ENCODE measurements at places on chromosomes 5 and 9.

- no peak for DNase-seq
Measured at GRCh38 chr5:66889056-66889455, 292.9 kb downstream of the MAST4 start.

DNA sequence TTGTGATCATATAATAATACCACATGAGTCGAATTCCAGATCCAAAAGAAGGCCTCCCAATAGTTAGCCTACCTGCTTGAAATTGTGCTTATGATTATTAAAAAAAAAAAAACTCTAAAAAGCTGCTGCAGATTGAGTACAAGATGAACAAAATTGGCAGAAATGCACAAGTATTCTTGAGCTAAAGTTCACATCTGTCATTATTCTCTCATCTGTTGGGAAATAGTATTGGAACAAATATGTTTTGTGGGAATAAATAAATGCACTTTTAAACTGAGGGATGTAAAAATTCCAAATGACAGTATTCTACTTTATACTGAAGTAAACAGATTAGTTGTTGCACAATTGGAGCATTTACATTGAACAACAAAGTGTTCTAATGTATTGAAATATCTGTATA lies 15.7 kb downstream of the DAB2 start:
- no peak for DNase-seq

DNA sequence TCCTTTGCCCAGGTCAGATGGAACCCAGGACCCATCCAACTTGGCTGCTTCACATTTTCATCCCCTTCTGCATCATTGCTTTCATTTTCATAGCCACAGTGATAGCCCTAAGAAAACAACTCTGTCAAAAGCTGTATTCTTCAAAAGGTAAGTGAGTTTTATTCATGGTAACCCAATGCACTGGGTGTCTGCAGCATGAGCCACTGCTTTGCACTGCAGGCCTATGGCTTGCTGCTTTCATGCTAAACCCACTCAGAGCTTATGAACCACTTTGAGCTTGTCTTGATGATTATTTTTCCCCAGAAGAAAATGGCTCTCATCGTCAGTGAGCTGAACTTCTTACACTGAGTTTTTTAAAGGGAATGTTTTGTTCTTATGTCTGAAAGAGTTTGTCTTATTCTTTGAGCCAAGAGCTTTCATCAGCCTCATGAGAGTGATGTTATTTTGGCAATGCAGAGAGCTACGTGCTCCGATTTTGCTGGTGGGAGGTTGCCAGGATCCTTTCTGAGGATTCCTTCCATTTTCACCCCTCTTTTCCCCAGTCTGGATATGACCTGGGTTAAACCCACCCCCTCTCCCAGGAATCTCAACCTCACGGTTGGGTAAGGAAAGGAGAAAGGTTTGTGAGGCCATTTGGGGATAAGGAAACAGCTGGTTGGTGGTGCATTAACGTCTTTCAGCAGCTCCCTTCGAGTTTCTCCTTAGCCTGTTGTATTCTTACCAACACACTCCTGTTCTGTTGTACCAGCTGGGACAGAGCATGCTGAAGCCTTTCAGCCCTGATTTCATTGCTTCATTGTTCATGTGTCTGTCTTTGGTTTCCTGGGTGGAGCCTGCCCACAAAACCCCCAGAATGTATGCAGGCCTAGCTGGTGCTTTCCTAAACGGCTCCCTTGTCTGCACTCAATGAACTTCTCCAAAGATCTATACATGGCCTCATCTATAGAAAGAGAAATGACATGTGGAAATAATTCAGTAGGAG lies 47.6 kb downstream of the PDCD1LG2 start:
- peak; percentile 72 for DNase-seq

DNA sequence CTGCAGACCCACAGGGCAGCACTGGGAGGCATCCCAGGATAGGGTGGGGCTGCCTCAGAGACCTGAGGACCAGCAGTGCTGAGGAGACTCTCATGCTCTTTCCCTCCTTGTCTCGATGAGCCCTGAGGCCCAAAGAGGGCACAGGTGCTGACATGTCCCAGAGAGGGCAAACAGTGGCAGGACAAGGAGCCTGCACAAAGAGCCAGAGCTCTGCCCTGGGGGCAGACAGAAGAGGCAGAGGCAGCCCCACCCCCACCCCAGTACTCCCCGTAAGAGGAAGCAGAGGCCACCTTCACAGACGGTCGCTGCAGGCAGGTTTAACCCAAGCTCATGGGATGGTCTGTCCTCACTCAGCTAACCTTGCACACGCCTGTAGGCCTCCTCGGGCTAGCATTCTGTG lies 29.4 kb upstream of the TTLL11 start:
- DNase-seq: no peak

DNA sequence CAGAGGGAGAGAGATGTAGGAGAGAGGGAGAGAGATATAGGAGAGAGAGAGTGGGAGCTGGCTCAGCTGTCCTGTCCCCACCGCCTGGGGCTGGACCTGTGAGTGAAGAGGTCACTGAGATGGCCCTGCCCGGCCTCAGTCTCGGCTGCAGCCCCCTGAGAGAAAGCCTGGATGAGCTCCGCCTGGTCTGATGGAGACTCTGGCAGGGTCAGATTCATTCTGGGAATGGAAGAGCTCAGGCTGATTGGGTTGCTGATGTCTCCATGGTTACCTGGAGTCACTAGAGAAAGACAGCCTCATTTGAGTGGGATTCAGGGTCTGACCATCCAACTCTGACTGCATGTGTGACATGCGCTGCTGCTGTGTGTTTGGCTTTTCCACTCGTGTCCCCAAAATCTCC lies 27.1 kb upstream of the SEMA4D start:
- no peak for DNase-seq

DNA sequence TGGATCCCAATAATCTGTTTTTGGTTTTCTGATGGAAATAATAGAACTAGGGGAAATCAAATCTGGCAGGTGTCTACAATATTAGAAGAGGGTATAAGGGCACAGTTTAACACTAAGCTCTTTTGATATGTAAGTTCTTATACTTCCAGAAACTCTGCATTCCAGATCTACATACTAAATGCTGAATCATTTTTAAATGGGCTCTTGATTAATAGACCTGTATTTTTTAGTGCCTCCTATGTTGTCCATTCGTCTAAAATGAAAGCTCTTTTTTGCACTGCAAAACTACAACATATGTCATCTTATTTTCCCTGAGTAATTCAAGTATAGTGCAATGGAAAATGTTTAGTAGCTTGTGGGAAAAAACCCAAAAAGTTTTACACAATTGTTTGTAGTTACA lies 44.2 kb downstream of the NR6A1 start:
- peak; percentile 16 for DNase-seq

DNA sequence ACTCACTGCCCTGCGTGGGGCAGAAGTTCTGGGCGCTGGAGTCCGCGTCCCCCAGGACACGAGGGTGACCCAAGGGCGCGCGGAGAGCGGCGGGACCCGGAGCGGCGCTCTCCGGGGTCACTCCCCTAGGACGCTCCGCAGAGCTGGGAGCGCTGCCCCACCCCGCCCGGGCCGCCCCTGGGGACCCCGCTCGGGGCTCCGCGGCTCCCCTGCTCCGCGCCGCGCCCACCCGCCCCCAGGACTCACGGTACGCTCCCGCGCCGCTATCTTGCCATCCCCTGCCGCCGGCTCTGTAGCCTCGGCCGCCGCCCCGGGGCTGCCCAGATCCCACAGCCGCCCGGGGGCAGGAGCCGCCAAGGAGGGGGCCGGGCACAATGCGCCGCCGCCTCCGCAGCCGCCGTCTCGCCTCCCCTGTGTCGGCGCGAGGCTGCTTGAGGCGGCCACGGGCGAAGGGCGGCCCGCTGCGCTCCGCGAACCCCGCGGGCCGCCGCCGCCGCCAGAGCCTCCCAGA lies 303 bp downstream of the LIFR start:
- no peak for DNase-seq

- no peak for DNase-seq
Measured at GRCh38 chr9:35396560-35397215, 93.2 kb upstream of the RUSC2 start.
